ENCODE measurements at places on chromosomes 7 and 10.

DNA sequence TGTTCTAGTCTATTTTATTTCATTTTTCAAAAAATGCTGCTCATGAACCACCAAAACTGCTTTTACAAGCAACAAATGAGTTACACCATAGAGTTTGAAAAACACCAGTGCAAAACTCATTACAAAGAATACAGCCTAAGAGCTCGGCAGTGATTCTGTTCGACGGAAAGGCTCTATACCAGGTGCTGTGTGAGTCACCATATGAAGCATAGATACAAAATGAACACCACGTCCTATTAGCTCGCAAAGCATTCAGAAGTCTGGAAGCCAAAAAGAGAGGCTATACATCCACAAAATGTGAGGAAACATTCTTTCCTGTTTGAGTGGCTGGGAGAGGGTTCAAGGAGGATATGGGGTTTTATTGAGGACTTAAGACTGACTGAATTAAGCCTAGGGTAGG, 136.1 kb downstream of the ATE1 start:
- no peak for DNase-seq

- no peak for DNase-seq
Observed at GRCh38 chr10:86663576-86664339, 4.6 kb upstream of the LDB3 start.

- DNase-seq, result no peak
Observed at GRCh38 chr7:143909863-143910262, 7.9 kb upstream of the TCAF1 start.

GRCh38 chr7:137073571-137074325, 205.3 kb downstream of the CHRM2 start:
- DNase-seq, result no peak

DNA sequence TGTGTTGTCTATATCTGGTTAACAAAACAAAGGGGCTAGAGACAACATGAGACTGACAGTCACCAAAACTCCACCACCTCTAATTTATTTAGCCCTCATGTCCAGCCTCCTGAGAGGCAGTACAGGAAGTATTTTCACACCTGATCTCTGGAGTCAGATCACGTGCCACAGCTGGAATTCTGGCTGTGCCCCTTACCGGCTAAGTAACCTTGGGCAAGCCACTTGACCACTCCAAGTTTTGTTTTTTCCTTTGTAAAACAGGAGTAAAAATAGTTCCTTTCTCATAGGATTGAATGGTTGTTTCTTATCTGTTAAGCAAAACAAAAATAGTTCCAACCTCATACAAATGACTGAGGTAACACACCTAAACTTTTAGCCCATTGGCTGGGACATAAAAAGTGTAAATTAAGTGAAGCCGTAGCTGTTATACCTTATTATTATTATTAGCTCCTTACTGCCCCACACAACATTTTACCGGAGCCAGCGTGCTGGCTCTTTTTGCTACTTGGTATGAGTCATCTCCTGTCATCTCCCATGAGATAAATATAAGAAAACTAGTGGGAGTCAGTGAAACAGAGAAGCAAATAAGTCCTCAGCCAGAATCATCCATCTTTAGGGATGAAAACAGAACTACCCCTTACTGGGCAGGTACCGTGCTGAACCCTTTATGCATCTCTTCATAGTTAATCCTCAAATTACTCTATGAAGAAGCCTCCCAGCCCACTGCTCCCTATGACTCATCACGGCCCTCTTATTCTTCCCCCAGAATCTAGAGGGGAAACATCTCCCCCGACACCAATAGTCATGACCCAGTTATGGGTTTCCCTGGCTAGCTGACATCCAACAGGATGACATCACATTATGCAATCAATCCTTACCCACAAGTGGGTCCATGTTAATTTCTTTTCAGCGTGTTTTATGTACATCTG, 44.9 kb downstream of the PPP1R3C start:
- DNase-seq, result no peak

All from NCI-H1417 (cell line).